CD4-positive, alpha-beta T cell treated with Interleukin-21 for 1 hour (primary cell): ENCODE measurements at places on chromosomes 7 and 10.
A peak's percentile ranks its signal among the peaks of the same experiment; 100 is the strongest.

GRCh38 chr10:50931948-50932431 is 46.6 kb upstream of the A1CF start:
- DNase-seq = no peak

GRCh38 chr10:114471906-114472876 is 67.9 kb upstream of the AFAP1L2 start:
- no peak for DNase-seq

GRCh38 chr7:23055582-23056178 is 41.8 kb upstream of the HYCC1 start:
- peak; percentile 80 for DNase-seq

DNA sequence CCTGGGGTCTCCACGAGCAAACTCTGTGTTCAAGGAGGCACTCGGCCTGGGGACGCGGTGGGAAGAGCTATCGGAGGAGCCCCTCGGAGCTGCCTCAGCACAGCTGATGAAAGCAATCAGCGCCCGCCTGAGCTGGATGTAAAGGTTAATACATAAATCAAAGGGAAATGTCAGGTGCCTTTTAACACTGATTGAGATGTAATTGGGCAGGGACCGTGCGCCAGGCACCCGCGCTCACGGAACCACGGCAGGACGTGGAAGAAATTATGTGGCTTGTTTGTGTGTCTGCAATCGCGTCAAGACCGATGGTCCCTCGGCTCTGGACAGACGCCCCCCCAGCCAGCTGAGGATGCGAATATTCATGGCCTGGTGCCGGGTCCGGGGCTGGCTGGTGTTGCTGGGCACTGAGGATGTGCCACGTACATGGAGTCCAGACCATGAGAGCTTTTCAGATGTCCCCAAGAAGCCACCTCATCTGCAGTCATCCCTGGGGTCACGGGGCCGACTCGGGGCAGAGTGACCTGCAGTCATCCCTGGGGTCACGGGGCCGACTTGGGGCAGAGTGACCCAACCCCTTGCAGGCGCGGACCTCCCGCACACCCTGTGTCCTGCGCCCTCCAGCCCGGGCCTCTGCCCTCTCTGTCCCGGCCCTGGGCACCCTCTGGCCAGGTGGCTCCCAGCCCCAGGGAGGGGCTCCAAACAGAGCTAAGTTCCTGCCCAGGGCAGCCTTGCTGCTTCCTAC is 15.6 kb downstream of the FOXL3 start:
- DNase-seq = no peak

DNA sequence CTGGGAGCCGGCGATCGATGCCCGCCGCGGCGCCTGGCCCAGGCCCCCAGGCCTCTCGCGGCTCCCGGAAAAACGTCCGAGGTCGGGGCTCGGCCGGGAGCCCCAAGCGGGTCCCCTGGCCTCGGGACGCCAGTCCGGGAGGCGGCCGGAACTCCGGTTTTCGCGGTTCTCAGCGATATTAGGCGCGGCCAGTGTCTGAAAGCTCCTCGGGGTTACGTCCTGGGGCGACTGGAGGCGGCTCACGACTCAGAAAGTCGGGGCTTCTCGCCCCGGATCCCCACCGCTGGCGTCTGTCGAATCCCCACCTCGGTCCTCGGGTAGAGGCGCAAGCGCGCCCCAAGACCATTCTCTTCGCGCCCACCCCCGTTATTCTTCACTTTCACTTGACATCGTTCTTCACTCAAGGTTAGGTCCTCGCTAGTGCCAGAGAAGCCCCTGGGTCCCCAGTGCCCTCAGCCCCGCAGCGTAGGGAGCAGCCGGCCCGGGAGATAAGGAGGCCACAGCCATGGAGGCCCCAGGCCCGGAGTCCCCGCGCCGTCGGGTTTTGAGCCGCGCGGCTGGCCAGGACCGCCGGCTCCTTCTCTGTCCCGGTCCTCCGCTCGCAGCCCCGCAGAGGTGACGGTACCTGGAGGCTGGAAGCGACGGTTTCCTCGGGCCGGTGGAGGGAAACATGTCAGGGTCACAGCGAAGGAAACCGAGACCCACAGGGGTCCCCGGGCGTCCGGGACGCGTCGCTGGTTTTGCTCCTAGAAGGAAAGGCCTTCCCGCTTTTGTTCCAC is 35.2 kb upstream of the EBLN1 start:
- DNase-seq = peak; percentile 48

DNA sequence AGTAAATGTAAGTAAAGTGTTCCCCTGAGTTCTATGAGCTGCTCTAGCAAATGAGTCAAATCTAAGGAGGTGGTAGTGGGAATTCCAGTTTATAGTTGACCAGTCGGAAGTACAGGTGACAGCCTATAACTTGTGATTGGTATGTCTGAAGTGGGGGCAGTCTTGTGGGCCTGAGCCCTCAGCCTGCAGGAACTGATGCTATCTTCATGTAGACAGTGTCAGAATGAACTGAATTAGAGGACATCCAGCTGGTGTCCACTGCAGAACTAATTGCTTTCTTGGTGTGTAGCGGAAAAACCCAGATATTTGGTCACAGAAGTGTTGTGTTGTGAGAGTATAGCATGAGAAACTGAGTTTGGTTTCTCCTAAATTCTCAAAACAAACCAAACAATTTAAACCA is 127.9 kb upstream of the AMPH start:
- DNase-seq = no peak

- no peak for DNase-seq
These were observed 58.7 kb upstream of the PRPS1L1 start for GRCh38 chr7:18086165-18087025.

GRCh38 chr10:8405596-8405995 is 351.1 kb downstream of the GATA3 start:
- DNase-seq = no peak

DNA sequence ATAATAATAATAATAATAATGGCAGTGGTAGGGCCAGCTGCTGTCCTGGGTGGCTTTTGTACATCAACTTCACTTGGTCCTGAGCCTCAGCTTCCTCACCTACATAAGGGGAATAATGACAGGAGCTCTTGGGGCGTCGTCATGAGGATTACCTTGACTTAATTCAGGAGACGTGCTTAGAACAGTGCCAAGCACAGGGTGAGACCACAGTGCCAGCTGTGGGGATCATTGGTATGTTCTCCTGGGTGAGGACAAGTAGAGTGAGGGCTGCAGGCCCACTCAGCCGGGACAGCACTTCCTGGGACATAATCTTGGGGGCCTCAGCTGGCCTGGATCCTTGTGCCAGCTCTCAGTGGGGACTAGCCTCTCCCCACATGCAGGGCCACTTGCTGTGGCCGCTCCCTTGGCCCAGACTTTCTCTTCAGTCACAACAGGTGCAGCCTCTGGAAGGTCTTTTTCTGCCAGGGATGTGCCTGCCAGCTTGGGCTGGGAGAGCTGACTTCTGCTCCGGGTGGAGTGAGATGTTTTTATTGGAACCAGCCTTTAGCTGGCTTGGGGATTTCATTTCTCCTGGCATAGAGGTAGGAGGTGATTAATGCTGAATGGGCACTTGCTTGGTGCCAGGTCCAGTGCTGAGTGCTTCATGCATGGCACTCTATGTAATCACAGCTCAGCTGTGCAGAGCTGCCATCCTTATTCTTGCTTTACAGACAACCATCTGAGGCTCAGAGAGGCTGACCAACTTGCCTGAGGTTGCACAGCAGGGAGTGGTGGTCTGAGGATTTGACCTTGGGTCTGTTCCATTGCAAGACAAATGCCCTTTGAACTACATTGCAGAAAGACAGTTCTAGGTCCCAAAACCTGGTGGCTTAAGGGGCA is 45.3 kb downstream of the TSPAN15 start:
- no peak for DNase-seq

DNA sequence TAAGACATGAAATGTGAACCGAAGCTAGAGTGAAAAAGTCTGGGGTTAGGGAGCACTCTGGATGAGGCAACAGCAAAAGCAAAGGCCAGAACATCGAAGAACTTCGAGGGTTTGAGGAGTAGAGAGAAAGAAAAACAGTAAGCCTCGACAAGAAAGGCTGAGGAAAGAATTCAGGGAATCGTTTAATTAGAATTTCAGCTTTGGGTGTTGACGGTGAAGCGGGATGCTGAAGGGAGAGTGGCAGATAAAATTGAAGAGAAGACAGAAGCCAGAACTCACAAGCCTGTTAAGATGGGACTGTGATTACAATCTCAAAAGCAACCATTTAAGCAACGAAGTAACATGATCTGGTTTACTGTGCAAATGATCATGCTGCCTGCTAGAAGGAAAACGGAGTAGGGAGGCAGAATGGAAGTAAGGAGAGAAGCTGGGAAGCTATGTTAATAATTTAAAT is 2.1 kb downstream of the TRDMT1 start:
- no peak for DNase-seq

DNA sequence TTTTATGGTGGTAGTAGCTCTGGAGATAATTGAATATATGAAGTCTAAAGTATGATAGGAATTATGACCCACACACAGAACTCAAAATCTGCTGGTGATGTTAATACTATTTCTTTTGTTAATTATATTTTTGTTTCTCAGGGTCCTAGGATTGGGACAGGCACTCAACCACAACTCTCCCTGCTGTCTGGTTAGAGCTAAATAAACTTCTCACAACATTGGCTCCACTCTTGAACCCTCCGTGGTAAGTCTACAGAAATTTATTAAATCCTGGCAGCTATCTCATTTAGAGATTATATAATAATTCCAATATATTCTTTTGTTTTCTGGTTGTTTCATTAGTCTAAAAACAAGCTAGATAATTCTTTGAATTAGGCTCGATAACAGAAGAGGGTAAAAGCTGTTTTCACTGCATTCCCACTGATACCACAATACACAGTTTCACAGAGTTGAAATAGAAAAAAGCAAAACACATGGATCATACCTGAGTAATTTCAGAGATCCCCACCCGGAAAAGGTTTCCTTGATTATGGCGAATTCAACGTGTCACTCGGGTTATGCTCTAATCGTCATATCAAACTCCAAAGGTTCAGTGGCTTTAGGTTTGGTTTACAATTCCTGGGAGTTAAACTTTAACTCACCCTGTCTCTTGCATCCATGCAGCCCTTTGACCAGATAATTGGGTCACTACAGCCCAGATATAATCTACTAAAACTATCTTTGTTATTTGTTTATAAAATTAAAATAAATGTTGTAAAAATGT is at the start of gene A1CF:
TSS of gene A1CF (minus strand) at position 531 of the 763 bp plus-strand sequence. CDS start 25,687 bp downstream, outside the sequence.
- no peak for DNase-seq
